RPMI7951 (cell line): ENCODE measurements at places on chromosomes 5 and 9. TPM values are rescaled to one million over a fixed set of nuclear protein-coding genes. Genes with fewer than 3 reads are reported as not detected.

Gene IRX4
- total RNA-seq, result not detected in 2 replicates

Gene ARHGEF28
- total RNA-seq, result 11.3 and 13.4 TPM in 2 replicates

Gene CCL27
- not detected in 2 replicates for total RNA-seq

Gene PLAC8L1
- total RNA-seq, result not detected in 2 replicates

Gene ZFP37
- 5.1 and 6.0 TPM in 2 replicates for total RNA-seq

Gene CD72
- total RNA-seq, result 0.10 and 0.12 TPM in 2 replicates

Gene HRH2
- total RNA-seq, result 4.4 and 5.3 TPM in 2 replicates

Gene MAST4
- 2.8 and 4.8 TPM in 2 replicates for total RNA-seq

Gene MAMDC4
- 0.36 and 0.39 TPM in 2 replicates for total RNA-seq

Gene PELO
- 30.6 and 33.4 TPM in 2 replicates for total RNA-seq

Gene MAML1
- 5.0 and 5.2 TPM in 2 replicates for total RNA-seq

Gene ORM2
- total RNA-seq, result not detected in 2 replicates

Gene LCN15
- total RNA-seq, result not detected in 2 replicates

Gene CAVIN4
- 0.48 and 0.59 TPM in 2 replicates for total RNA-seq

Gene PCDHGB6
- 0.84 and 0.88 TPM in 2 replicates for total RNA-seq

DNA sequence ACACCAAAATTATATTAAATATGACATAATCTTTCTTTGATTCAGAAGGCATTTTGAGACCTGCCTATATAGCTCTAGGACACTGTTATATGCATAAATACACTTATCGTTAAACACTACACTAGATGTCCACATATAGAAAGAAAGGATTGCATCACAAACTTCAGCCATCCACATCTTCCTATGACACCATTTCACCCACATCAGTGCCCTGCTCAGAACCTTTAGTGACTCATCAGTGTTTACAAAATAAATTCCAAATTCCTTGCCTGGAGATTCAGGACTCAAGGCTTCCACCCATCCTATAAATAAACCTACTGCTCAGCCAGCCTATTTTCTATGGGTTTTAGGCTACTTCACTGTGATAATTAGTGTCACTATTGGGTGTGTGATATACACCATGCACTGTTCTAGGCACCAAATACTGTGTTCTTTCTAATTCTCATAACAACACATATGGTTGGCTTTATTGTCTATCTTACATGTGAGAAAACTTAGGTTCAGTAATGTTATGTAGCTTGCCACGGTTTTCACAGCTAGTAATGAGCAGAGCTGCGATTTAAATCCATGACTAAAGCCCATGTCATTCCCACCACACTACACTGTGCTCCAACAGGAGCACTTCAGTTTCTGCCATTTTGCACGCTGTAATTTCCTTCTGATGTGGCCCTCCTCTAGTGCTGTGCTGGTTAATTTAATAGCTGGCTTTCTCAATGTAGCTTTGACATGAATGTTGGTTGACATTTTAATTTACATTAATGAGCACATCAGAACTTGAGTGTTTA is 103.3 kb downstream of the SREK1 start:
- peak; percentile 65 for DNase-seq

- no peak for DNase-seq
Observed at GRCh38 chr9:82255481-82256176, 267.1 kb downstream of the SPATA31D1 start.

GRCh38 chr5:107719034-107719606 is 48.4 kb upstream of the EFNA5 start:
- DNase-seq, result no peak

GRCh38 chr9:7536310-7536939 is 263.2 kb downstream of the DMAC1 start:
- peak; percentile 41 for DNase-seq

DNA sequence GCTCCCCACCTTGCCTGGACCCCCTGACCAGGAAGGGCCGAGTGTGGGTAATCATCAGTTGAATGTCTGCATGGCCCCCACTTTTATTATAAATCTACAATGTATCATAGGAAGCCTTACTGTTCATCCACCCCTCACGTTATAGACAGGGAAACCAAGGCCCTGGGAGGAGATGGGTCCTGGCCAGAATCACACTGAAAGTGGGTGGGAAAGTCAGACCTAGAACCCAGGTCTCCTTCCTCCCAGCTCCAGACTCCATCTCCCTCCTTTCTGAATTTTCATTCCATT is 17.1 kb downstream of the CD74 start:
- DNase-seq, result no peak

DNA sequence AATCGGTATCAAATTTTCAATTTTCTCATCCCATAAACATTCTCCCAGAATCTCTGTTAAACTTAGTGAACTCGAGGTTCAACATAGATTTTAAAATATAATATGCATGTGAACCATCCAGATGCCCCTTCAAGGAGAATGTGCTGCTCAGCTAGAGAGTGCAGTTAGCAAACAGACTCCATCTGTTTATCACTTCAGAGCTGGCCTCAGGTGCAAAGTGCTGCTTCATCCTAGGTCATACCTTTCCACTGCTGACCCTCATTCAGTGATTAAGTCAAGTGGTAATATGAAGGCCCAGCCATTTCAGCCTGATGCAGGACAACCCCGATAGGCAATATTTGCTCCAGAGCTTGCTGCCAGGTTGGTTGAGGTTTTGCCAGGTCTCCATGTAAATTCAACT is 339.0 kb upstream of the POU5F2 start:
- no peak for DNase-seq

DNA sequence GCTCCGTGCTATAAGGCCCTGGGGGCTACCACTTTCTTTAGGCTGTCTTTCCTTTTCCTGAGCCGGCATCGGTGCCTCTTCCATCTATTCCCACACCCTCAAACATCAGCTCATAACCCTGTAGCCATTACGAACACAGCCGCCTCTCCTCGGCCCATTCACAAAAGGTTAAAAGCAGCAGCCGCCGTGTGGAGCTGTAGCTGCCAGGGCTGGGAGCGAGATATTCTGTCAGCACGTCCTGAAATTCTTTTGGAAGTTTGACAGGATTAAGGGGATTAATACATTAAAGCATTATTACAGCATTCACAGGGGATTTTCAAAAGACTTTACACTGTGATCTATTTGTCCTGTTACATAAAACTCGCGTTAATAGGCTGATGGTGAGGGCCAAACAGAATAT is 428.2 kb downstream of the CDK5RAP2 start:
- DNase-seq, result no peak

DNA sequence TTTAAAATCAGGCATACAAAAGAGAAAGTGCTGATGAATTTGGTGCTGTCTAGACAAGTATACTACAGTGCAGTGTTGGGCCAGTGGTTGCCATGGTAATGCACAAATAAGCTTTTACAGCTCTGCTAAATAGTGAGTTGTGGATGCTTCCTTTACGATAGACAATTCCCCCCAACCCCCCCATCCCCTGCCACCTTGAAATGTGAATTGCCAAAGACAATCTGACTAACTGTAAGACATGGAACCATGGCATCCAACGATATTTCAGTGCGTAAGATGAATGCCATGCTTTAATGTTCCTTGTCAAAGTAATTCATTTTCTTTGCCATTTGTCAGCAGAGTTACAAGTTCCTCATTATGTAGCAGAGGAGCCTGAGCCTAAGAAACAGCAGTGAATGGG is 91.5 kb upstream of the NREP start:
- peak; percentile 51 for DNase-seq

- peak; percentile 29 for DNase-seq
Observed at GRCh38 chr5:54115735-54116403, 194.5 kb downstream of the ARL15 start.

- DNase-seq, result no peak
Observed at GRCh38 chr9:90985631-90986030, 184.0 kb downstream of the SYK start.

DNA sequence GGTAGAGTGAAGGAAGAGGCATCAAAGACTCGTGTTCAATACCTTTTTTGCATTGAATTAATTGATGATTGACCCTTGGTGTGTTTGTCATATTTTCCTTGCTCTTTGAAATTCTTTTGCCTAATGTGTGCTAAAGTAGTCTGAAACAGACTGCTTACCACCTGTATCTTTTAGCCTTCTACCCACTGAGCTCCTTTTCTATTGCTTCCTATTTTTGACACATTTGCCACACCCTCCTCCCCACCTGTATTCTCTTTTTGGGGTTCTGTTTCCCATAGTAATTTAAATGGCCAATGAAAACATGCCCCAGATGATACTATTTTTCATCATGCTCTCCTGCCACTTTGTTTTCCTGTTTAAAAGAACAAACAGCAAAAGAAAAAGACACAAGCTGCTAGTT is 78.5 kb downstream of the ZCCHC7 start:
- no peak for DNase-seq

GRCh38 chr9:131997779-131998178 is 81.9 kb downstream of the MED27 start:
- no peak for DNase-seq

DNA sequence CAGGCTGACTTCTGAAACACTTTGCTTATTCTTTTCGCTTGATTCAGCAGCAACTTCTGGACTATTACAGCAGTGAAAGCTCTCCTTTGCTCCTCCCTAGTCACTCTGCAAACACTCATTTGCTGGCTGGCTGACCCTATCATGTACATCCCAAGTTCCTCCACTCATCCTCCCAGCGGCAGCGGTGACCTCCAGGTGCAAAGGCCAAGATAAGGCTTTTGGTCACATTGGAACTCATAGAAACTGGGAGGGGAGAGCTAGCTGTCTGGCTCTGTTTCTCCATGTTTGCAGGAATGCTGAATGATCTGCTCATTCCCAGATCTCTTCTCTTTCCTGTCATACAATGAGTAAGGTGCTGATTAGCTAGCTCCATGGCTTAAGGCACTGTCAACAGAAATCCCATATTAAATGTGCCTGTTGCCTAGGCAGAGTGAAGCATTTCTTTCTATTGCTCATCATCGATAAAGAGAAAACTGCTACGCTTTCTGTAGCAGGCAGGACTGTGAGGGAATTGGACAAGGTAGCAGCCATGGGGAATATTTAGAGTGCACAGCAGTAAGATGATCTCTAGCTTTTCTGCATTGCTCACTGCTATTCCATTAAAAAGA is 250.5 kb upstream of the PDE4D start:
- DNase-seq, result no peak
